Activated naive CD8-positive, alpha-beta T cell treated with anti-CD3 and anti-CD28 coated beads, Interleukin-2, amount 10 ng/mL, durations not matched to agents 7 days and 5 days (primary cell): ENCODE measurements at places on chromosomes 3 and 15. TPM values are rescaled to one million over a fixed set of nuclear protein-coding genes. Genes with fewer than 3 reads are reported as not detected.

DNA sequence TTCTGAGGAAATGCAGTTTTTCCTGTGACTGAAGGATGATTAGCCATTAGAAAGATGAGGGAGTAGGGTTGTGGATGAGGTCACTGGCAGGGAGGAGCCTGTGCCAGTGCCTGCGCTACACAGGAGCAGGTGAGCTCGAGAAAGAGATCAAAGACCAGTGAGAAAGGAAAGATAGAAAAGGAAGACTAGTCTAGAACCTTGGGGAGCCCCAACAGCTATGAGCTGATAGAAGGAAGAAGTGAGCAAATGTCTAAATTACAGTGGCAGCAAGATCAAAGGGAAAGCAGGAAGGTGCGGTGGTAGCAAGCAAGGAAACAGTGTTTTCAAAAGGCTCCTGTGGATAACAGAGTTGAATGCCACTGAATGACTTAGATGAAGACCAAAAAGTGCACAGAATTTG lies 39.6 kb downstream of the LNP1 start:
- H3K36me3 ChIP-seq, result peaks cover 2% of the 10 kb centered on the region
- peak overlapping the region; percentile 62 for H3K4me3 ChIP-seq
- peaks cover 4% of the 10 kb centered on the region for H3K27me3 ChIP-seq
- peak overlapping the region; percentile 17 for H3K27ac ChIP-seq
- peaks cover 9% of the 10 kb centered on the region for H3K4me1 ChIP-seq
- no peak for DNase-seq

- H3K36me3 ChIP-seq, result no peaks in the 10 kb centered on the region
- H3K4me3 ChIP-seq, result no peak overlapping the region
- H3K27me3 ChIP-seq, result peaks cover 2% of the 10 kb centered on the region
- DNase-seq, result no peak
- H3K4me1 ChIP-seq, result no peaks in the 10 kb centered on the region
- H3K27ac ChIP-seq, result no peak overlapping the region
Observed at GRCh38 chr15:25611603-25612002, 172.8 kb upstream of the UBE3A start.

GRCh38 chr15:98785807-98786621 lies 137.7 kb downstream of the IGF1R start:
- no peak overlapping the region for H3K4me3 ChIP-seq
- no peak for DNase-seq
- peaks cover 7% of the 10 kb centered on the region for H3K4me1 ChIP-seq
- no peaks in the 10 kb centered on the region for H3K36me3 ChIP-seq

The KNG1 gene
- not detected for total RNA-seq

The AMIGO3 gene
- total RNA-seq, result 2.0 TPM

The KBTBD13 gene
- total RNA-seq, result not detected
